ENCODE measurements at places on chromosomes 2 and 18.
A peak's percentile ranks its signal among the peaks of the same experiment; 100 is the strongest.

DNA sequence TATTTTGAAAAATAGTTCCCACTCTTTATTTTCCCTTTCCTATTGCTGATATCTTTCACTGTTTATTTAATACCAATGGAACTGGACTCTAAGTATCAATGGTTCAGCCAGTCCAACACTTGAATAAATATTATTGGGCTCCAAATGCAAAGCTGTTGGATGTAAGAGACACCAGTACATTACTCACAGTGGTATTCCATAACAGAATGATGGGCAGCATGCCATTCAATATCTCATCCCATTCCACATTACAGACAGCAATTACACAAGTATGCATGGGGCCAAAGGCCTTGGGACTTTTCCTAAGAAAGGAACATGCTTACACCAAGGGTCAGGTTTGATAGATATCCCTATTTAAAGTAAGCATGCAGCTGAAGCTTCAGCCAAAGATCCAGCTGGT lies 231.9 kb downstream of the RND3 start:
- DNase-seq, result no peak

GRCh38 chr2:47519147-47519537 lies 116.2 kb downstream of the MSH2 start:
- no peak for DNase-seq

DNA sequence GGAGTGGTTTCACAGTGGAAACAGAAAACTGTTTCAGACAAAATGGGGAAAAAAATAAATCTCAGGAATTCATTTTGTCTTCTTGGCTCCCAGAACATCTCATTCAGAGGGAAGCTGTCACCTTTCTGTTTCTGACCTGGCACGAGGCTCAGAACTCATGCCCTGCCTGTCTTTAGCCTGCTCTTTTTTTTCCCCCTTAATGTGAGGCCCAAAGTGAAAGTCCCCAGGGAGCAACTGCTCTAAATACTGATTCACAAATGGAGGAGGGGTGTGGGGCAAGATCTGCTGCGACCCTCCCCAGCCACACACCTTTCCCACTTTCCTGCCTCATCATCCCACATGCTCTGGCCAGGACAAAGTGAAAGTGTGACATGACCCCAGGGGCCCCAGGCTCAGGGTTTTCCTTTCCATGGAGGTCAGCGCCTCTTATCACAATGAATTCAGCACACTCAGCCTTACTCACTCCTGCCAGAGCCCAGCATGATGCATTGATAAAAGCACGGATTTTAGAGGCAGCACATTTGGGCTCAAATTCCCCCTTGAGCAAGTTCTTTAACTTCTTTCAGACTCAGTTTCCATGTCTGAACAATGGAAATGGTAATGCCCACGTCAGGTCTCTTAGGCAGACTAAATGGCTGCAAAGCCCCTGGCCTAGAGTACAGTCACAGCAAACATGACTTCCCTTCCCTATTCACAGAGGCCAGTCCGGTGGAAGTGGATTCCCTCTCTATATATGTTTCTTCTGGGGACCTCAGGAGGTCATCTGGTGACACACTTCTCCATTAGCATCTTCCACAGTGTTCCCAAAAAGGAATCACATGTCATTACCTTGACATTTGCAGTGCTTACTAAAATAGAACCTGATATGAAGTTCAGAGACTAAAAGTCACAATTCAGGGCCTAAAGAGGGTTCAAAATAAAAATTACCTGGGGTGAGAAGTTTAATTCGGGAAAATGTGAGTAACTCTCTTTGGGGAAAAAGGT lies 55.3 kb upstream of the TMEM163 start:
- DNase-seq, result no peak

GRCh38 chr2:68762665-68763064 lies 28.1 kb downstream of the ARHGAP25 start:
- no peak for DNase-seq

DNA sequence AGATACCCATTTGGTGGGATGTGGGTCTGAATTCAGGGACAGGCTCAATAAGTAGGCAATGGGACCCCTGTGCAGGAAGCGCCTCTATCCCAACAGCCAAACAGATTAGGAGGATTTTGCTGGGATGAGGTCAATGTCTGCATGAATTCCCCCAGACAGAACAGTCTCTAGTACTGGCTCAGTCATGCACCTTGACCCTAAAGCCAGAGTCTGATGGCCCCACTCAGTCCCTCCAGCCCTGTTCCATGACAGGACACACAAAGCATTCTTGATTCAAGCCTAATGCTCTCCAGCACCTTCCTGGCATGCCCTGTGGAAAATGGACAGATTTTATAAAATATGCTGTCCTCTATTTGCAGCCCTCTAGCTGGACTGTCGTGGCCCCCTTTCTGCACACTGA lies 49.8 kb upstream of the RAB6D start:
- DNase-seq, result no peak

GRCh38 chr2:129934044-129934822 lies 45.2 kb upstream of the RAB6C start:
- no peak for DNase-seq

DNA sequence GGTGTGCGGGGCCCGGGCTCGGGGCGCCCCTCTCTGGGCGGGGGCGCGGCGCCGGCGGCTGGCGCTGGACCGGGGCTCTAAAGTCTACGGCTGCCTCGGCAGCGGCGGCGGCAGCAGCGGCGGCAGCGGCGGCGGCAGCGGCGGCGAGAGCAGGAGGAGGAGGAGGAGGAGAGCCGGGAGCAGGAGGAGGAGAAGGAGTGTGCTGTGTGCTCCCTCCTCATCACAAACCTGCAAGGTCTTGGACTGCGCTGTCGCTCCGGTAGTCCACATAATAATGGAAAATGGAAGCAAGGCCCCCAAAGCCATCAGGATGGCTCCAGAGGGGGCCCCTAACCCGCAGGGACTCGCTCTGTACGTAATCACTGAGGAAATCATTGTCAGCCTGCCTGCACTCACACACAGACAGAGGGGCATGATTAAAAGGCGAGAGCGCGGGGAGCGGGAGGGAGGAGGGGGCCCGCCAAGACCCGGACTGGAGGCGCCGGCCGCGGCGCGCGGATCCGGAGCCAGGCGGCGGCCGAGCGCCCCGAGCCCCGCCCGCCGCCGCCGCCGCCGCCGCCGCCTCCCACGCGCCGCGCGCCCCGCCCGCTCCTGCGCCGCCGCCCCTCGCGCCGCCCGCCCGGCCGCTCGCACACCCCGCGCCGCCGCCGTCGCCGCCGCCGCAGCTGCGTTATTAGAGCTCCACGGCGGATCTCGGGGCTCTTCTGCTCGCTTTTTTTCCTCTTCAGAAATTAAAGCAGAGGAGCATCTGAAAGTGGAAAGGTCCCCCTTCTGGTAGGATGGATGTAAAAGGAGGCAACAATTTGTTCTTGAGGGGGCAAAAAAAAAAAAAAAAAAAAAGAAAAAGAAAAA lies at the start of gene ZNF521:
Gene ZNF521 (minus strand): TSS at position 390 of the 852 bp plus-strand sequence. CDS start 1,220 bp downstream, outside the sequence.
- peak; percentile 19 for DNase-seq

GRCh38 chr18:10289951-10290637 lies 164.3 kb upstream of the APCDD1 start:
- DNase-seq, result no peak

DNA sequence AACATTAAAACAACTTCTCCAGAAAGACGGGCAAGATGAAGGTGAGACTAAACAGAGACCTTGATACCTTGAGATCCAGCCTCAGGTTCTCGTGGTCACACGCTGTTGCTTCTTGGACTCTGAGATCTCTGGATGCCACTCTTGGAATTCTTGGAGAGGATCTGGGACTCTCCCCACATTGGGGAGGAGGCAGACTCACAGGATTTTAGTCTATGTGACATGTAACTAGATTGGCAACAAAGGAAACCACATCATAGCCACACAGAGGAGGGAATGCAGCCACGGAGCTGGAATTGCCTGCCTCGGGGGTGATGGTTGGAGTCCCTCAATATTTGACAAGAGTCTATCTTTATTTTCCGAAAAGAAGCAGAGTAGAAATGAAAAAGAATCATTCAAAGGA lies 78.8 kb upstream of the IGFBP5 start:
- no peak for DNase-seq

DNA sequence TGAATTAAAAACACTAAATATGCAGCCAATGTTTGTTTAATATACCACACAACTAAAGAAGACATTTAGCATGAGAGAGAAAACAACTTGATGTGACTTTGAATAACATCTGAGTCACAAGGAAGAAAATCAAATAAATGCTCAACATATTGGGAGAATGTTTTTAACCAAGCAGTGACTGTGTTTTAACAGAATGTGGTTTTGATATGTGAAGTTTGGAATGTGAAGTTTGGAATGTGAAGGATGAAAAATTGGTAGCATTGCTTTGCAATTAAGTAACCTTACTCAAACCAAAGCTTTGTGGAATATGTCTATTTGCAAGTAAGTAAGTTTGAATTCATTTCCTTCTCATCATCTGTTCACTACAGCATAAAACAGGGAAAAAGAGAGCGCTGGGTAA lies 128.2 kb upstream of the DNAJC10 start:
- no peak for DNase-seq

DNA sequence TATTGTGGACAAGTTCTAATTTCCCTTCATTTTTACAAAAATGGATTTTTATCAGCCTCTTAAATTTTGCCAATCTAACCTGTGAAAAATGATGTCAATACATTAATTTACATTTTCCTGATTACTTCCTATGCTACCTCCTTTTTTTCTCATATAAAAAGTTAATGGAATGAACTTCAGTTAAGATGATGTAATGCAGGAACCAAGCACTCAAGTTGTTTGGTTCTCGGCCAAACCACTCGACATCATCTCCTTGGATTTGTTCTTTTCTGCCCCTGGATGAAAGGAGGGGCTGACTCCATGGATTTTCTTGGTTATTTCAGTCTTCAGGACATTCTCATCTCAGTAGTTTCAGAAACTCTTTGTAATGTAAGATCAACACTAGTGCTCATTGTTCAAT lies 253.1 kb upstream of the NXPH2 start:
- no peak for DNase-seq

- no peak for DNase-seq
These were observed 42.1 kb downstream of the PCARE start for GRCh38 chr2:29032189-29032588.

- DNase-seq, result no peak
These were observed 21.9 kb downstream of the PRKD3 start for GRCh38 chr2:37302701-37303252.

GRCh38 chr2:142603759-142604158 lies 273.7 kb upstream of the KYNU start:
- no peak for DNase-seq

DNA sequence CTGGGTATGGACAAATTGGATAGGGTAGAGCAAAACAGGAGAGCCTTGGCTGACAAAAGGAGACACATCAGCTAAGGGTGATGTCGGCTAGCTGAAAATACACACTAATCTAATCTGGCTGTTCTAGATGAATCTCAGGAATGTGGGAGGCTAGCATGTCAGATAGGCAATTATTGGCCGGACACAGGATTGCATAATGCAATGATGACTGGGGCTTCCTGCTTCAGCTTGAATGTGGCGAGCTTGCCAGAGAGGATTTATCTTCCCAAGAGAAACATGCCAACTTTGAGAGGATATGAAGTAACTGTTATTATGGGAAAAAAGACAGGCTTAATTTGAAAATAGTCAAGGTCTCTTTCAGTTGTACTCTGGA lies 102.4 kb downstream of the TRIB2 start:
- DNase-seq, result no peak

DNA sequence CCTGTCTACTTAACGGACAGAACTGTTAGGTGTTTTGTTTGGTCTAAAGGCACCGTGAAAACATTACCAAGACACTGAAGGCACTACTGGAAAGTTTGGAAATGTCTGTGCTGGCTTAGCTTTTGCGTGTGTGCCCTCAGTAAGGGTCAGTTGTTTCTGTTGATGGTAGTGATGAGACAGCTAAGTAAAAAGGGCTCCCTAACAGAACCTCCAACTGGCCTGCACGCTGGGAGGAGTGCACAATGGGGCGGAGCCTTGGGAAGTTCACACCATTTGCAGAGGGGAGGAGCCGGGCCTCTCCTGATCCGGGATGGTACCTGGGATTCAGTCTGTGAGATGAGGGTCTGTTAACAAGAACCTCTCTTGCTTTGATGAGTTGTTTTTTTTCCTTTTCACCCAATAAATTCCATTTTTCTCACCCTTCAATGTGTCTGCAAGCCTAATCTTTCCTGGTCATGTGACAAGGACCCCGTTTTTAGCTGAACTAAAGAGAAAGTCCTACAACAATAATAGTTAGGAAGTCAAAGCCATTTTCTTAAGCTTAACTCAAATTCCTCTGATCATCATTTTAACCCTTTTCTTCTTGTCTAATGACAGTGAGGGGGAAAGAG lies 368.7 kb downstream of the PARD3B start:
- no peak for DNase-seq

Data from stimulated activated CD4-positive, alpha-beta T cell treated with anti-CD3 and anti-CD28 coated beads, Interleukin-12 subunit alpha, Interleukin-12 subunit beta, amount 100 ng/mL, for 24 hours (primary cell).